ENCODE measurements at places on chromosomes 7 and 10. TPM values are rescaled to one million over a fixed set of nuclear protein-coding genes. Genes with fewer than 3 reads are reported as not detected.

The NRP1 gene
- total RNA-seq, result 15.7 TPM

The BAZ1B gene
- 47.1 TPM for total RNA-seq

The FAM237B gene
- total RNA-seq, result not detected

The ASAH2 gene
- 0.60 TPM for total RNA-seq

The R3HCC1L gene
- 9.5 TPM for total RNA-seq

The RPP38 gene
- total RNA-seq, result 11.9 TPM

Data from dermis lymphatic vessel endothelial cell (primary cell).